ENCODE measurements at places on chromosomes 5 and 9. TPM values are rescaled to one million over a fixed set of nuclear protein-coding genes. Genes with fewer than 3 reads are reported as not detected.

The KIAA0825 gene
- 0.54 TPM for total RNA-seq

The INSL6 gene
- not detected for total RNA-seq

The SLC36A2 gene
- not detected for total RNA-seq

The GRIN3A gene
- total RNA-seq: not detected

The APBA1 gene
- total RNA-seq: 1.1 TPM

The MYORG gene
- 1.4 TPM for total RNA-seq

The ZNF462 gene
- 0.37 TPM for total RNA-seq

The UBE2QL1 gene
- total RNA-seq: 0.77 TPM
